Stimulated activated CD8-positive, alpha-beta memory T cell treated with anti-CD3 and anti-CD28 coated beads, Interleukin-4, amount 100 ng/mL, for 4 hours (primary cell): ENCODE measurements at places on chromosomes 1 and 21.

- DNase-seq: no peak
Measured at GRCh38 chr1:63592536-63593302, 492 bp upstream of the PGM1 start.

- DNase-seq: no peak
Measured at GRCh38 chr1:32742956-32743355, 40.4 kb upstream of the SYNC start.

GRCh38 chr21:41767606-41768436, 969 bp upstream of the RIPK4 start:
- DNase-seq: no peak

- DNase-seq: no peak
Measured at GRCh38 chr1:171961861-171962260, 120.6 kb downstream of the DNM3 start.

GRCh38 chr1:226063224-226063976, 884 bp downstream of the H3-3A start:
- peak; percentile 26 for DNase-seq

DNA sequence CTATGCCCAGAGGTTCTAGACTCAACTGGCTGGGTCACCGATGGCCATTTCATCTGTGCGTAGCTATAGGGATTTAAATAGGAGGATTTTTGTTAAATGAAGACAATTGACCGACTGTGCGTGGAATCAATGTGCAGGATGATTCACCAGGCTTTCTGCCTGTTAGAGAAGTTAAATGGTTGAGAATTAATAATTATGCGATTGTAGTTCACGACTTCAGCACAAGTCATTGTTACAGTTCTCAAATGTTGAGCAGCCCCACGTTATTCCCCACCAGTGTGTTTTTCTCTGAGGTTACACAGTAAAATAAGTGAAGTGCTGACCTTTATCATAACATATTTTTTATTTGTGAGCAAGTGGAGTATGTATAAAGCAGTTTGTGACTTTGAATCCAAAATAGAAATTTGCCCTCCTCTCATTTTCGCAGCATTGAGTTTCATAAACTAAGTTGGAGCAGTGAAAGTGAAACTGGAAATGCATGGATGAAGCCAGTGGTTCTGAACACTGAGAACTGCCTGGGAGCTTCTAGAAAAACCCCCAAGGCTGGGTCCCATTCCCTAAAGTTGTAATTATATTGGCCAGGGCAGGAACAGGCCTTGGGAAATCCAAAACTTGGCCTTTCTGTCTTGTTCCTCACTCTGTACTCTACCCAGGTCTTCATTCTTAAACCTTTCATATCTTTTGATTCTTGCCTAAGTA, 102.6 kb downstream of the GALNT2 start:
- no peak for DNase-seq

GRCh38 chr1:27427329-27427728, 34.9 kb downstream of the GPR3 start:
- no peak for DNase-seq

- no peak for DNase-seq
Measured at GRCh38 chr1:163973586-163973985, 585.4 kb upstream of the PBX1 start.

GRCh38 chr1:30274173-30274970, 449.0 kb downstream of the MATN1 start:
- DNase-seq: no peak

GRCh38 chr21:38743772-38744529, 61.8 kb upstream of the ETS2 start:
- DNase-seq: no peak

DNA sequence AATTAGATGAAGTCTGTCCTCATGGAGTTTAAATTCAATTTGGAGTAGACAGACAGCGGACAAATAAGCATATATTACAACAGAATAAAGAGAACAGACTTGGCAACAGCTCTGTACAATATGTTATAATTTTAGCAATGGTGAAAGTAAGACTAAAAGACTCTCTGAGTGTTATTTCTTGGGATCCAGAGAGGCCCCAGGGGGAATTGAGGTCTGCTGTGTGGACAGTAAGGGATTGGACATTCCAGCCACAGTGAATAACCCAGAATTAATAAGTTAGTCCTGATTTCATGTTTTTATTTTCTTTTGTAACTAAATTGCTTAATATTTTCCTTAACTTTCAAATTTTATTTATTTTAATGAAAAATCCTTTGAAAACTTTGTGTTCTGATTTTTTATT, 101.7 kb downstream of the PATJ start:
- DNase-seq: no peak

- DNase-seq: no peak
Measured at GRCh38 chr1:113178106-113178505, 105.1 kb downstream of the LRIG2 start.

GRCh38 chr1:234127026-234127671, 222.7 kb downstream of the SLC35F3 start:
- no peak for DNase-seq

GRCh38 chr21:45076245-45076711, 1.9 kb downstream of the ADARB1 start:
- DNase-seq: no peak

DNA sequence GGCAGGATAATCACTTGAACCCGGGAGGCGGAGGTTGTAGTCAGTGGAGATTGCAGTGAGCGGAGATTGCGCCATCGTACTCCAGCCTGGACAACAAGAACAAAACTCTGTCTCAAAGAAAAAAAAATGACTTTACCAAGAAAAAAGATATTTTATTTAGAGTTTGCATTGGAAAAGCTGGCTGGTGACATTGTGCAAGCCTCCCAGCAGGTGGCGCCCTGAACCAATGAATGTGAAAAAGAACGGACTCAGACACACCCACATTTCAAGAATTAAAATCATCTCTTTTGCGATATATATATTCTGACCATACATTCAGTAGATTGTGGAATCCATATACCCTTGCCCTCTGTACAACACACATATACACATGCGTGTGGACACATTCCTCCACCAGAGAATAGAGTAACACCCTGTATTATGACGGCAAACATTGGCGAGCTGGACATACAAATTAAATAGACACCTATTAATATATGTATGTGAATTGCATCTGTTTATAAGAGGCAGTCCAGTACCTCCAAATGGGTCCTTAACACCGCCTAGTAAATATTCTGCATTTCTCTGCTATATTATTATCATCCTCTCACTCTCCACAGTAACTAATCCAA, 39.0 kb upstream of the CADM3 start:
- peak; percentile 55 for DNase-seq

- DNase-seq: no peak
Measured at GRCh38 chr1:19979494-19979977, at the start of gene PLA2G2A. PLA2G2A (minus strand) TSS chr1:19979618; CDS start chr1:19978773, 845 bp downstream.

DNA sequence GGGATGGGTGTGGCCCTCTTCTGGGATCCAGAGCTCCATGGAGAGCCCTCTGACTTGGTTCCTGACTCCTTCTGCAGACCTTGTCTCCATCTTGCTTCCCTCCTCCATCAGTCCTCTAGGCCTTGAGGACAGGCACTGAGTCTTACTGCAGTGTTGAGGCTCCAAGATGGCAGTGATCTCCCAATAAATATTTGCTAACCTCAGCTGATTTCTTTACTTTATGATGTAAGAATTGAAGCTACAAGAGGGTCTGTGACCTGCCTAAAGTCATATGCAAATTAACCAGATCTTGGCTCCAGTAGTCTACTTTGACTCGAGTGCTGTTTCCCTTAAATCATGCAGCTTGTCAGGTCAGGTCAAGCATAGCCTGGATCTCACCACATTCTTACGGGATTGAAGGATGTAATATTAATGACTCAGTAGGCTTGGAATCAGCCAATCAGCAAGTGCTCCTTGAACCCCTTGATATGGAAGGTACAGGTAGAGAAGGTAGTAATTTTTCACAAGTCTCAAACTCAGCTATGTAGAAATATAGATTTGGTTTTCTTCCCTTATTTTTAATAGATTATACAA, 93.0 kb downstream of the CLIC6 start:
- DNase-seq: no peak

- DNase-seq: no peak
Measured at GRCh38 chr1:242784084-242784483, 259.6 kb upstream of the PLD5 start.

DNA sequence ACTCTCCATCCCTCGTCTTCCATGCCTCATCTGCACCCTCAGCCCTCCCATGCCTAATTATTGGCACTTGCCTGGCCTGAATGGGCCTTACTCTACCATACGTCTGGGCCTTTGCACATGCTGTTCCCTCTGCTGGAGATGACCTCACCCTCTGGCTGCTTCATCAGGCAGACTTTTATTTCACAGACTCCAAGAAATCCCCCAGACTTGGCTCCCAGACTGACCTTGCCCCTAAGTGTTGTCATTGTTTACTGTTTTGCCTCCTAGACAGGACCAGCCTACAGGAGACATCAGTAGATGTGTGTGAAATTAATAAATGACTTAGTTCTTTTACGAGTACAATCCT, 5.2 kb upstream of the AHDC1 start:
- DNase-seq: no peak

DNA sequence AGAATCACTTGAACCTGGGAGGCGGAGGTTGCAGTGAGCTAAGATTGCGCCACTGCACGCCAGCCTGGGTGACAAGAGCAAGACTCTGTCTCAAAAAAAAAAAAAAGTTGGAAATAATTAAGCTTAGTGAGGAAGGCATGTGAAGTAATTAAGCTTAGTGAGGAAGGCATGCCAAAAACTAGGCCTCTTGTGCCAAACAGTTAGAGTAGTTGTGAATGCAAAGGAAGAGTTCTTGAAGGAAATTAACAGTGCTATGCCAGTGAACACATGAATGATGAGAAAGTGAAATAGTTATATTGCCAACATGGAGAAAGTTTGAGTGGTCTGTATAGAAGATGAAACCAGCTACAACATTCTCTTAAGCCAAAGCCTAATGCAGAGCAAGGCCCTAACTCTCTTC, 85.0 kb downstream of the MAN1A2 start:
- no peak for DNase-seq

- DNase-seq: no peak
Measured at GRCh38 chr1:201511941-201512539, 5.1 kb upstream of the CSRP1 start.

- DNase-seq: no peak
Measured at GRCh38 chr1:88302843-88303486, 381.1 kb upstream of the PKN2 start.

- no peak for DNase-seq
Measured at GRCh38 chr1:62175568-62176179, 19.0 kb upstream of the L1TD1 start.

- no peak for DNase-seq
Measured at GRCh38 chr1:177229781-177230180, 59.0 kb downstream of the BRINP2 start.

DNA sequence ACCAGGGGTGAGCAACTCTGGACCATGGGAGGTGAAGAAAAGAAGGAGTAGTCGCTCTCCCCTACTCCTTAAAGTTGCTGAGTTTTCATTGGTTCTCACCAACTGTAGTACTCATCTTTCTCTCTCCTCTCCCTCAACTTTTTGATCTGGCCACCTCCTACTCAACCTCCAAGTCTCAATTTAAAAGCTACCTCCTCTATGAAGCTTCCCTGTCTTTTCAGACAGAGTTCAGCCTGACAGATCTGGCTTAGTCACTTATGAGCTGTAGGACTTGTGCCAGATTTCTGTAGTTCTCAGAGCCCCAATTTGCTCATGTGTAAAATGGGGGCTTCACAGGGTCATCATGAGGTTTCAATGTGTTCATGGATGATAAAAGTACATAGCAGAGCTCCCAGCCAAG, 34.5 kb upstream of the HTR1D start:
- DNase-seq: no peak

DNA sequence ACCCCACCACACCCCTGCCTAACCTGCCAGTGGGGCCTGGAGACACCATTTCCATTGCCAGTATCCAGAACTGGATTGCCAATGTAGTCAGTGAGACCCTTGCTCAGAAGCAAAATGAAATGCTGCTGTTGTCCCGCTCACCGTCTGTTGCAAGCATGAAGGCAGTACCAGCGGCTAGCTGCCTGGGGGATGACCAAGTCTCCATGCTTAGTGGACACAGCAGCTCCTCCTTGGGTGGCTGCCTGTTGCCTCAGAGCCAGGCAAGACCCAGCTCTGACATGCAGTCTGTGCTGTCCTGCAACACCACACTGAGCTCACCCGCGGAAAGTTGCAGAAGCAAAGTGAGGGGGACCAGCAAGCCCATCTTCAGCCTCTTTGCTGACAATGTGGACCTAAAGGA, 33.4 kb downstream of the STYXL2 start:
- no peak for DNase-seq

GRCh38 chr1:53503433-53504217, 44.4 kb downstream of the DMRTB1 start:
- DNase-seq: no peak

- no peak for DNase-seq
Measured at GRCh38 chr1:1430114-1430982, 5.1 kb upstream of the VWA1 start.

DNA sequence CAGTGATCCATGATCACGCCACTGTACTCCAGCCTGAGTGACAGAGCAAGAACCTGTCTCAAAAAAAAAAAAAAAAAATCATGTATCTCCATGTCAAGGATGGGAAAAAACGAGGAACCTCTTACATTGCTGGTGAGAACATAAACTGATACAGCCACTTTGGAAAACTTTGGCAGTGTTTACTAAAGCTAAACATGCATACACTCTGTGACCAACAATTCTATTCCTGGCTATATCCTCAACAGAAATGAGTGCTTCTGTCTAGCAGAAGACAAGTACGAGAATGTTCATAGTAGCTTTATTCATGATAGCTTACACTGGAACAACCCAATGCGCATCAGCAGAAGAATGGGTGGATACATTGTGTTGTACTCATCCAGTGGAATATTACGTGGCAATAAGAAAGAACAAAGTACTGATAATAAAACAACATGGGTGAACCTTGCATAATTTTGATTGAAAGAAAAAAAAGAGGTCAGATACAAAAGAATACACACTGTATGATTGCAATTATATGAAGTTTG, 31.5 kb upstream of the SLC6A9 start:
- DNase-seq: no peak

DNA sequence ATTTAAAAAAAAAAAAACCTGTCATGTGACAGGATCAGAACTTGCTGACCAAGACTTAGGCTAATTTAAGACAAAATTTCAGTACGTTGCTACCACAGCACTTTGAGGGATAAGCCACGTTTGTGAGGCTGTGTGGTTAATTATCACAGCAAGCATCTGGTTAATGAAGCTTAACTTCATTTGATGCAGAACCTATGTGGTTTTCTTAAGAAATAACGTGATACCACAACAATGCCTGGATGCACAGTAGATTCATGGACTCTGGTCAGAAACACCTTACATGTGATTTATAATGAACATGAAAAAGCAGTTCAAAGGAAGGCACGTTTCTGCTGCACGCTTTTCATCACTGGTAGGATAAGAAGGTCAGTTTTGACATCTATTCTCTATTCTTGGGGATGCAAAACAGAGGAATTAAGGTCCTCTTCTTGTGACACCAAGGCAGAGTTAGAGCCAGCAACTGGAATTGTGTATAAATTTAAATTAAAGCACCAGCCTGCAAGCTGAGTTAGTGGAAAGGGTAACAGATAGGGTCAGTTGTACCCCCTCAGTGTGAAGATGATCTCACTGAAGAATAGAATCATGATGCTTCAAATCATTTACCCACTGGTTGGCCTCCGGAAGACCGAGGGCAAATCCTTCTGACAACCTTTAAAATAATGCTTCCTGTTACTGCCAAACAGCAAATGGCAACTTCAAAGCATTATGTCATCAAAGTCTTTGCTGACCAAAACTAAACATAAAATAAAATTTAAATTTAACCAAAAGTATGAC, 6.0 kb upstream of the KRTAP8-1 start:
- no peak for DNase-seq
